ENCODE measurements at places on chromosomes 3 and 15.

DNA sequence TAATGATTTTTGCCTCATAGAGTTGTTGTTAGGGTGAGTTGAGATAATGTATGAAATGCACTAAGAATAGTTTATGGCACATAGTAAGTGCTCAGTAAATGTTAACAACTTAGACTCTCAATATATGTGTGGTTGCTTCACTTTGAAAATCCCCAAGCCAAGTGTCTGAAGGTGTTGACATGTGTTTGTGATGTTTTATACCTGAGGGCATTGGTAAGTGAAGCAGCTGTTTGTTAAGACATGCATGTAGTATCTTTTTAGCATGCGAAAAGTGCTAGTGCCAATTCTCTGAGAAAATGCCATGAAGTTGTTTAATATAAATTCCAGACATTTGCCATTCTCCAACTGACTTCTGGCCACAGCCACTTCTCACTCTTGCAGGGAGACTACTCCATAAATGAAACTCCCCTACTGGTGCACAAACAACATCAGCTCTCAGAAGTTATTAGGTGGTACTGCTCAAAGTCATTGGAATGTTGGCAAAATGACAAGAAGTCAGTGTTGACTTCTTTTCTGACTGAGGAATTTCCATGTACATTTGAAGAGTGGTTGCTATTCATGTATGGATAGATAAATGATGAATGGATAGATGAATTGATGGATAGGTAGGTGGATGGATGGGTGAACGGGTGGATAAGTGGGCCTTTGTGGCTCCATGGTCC, 103.6 kb upstream of the NUDT16 start:
- DNase-seq = no peak

- no peak for DNase-seq
These were observed 148.9 kb upstream of the THBS1 start for GRCh38 chr15:39432026-39432425.

DNA sequence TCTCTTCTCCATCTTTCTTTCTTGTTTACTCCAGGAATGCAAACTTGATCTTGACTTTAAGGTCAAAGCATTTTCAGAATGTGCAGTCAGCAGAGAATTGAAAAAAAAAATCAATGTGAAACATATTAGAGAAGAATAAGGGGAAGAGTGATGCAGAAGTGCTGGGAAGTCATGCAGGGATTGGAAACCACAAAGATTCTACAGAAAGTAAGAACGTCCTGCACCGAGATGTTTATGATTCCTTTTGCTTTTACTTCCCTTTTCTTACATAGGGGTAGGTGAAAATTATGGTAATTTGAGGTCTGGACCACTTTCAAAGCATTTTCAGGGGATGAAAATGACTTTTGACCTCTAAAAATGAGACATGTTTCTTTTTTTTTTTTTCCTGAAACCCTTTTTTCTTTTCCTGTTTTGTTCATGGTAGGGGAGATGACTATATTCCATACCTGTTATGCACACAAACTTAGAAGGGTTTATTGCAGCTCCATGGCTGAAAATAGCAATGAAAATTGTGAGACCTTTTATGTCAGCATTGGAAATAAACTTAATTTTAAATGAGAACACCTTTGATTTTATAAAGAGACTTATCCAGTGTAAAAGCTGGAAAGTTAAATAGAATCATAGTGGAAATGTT, 623.5 kb upstream of the TBL1XR1 start:
- no peak for DNase-seq

- no peak for DNase-seq
These were observed 15.8 kb upstream of the ALDH1A3 start for GRCh38 chr15:100863796-100864267.

DNA sequence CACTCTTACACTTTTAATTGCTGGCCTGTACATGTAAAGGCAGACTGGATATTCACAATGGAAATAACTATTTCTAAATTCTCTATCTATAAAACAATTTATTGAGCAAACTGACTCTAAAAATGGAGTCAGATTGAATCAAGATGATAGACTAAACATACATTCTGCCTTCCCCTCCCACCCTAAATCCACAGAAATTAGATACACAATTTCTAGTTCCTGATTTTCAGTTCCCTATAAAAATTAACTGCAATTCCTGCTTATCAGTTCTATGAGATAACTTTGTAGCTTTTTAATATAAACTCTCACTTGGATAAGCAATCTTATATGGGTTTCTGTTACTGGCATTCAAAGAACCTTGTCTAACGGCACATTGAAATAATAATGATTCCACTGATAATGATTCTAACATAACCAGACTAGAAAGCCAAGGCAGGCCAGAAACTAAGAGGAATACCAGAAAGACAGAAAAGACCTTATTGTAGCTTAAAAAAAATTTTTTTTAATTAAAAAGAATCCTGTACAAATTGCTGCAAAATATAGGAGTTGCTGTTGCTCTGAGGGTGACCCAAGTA, 33.1 kb downstream of the TBC1D5 start:
- DNase-seq = no peak

GRCh38 chr3:47370887-47371697, 9.7 kb upstream of the PTPN23 start:
- no peak for DNase-seq
